Hematopoietic multipotent progenitor cell treated with erythropoietin and hydrocortisone succinate and interleukin-3 and kit ligand, for 4 days (in vitro differentiated cells): ENCODE measurements at places on chromosomes 11 and 22.
A peak's percentile ranks its signal among the peaks of the same experiment; 100 is the strongest.

- DNase-seq, result no peak
Observed at GRCh38 chr22:19877626-19878339, 23.1 kb upstream of the GNB1L start.

GRCh38 chr11:70559516-70559915 lies 161.2 kb downstream of the CTTN start:
- no peak for DNase-seq

- DNase-seq, result no peak
Observed at GRCh38 chr11:12259956-12260355, 117.4 kb upstream of the PARVA start.

DNA sequence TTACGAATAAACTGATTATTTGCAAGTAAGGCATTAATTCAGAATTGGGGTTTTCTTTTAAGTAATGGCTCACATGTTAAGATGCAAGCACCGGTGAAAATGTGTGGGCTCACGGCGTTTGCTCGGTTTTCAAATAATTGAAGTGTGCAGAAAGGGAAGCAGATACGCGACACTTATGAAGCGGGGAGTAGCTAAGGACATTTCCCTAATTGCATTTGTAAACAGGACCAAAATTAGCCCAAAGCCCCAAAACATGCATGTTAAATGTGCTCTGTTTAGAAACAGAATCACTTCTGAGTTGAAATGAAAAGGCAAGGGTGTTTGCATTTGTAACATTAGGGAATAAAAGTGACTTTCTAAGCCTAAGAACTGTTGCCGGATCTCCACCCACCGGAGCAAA lies 61.3 kb downstream of the ELFN2 start:
- no peak for DNase-seq

GRCh38 chr11:82865841-82866240 lies 34.4 kb downstream of the PRCP start:
- DNase-seq, result no peak

- DNase-seq, result no peak
Observed at GRCh38 chr22:39017596-39018365, 3.1 kb upstream of the APOBEC3D start.

DNA sequence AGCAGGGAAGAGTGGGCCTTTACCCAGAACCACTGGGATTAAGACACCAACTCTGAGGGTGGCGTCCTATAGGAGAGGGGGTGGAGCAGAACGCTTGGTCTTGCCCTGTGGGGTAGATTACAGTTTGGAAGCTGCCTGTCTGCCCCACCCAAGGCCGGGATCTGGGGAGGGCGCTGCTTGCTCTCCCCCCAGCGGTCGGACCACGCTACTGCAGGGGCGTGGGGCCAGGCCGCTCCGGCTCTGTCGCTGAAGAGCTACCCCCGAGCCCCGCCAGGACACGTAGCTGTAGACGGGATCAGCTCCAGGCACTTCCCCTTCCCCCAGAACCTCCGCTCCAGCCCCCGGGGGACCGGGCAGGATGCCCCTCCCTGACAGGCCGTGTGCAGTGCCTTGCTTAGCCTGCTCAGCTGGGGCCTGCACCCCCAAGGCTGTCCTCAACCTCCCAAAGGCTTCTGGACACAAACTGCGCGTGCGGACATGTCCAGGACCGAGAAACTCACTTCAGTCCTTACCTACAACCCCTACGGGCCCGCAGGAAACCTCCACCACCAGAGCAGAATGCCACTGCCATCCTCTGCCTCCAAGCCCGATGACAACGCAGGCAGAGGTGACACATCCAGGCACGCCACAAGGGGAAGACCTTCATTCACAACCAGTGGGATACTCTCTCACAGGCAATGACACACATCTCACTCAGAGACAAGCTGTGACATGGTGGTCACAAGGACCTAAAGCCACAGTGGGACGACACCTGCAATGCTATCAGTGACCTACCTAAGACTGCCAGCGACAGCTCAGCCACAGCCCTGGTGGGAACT lies 3.6 kb downstream of the AHNAK start:
- DNase-seq, result peak; percentile 92

- DNase-seq, result no peak
Observed at GRCh38 chr11:84413549-84413948, 1127.4 kb upstream of the CCDC90B start.

- DNase-seq, result no peak
Observed at GRCh38 chr11:125078516-125079140, 15.5 kb downstream of the SLC37A2 start.

GRCh38 chr22:23070418-23071229 lies at the start of gene GNAZ:
TSS of gene GNAZ (plus strand) at chr22:23070519. CDS start at chr22:23095696, 25,177 bp downstream.
- DNase-seq, result peak; percentile 30

DNA sequence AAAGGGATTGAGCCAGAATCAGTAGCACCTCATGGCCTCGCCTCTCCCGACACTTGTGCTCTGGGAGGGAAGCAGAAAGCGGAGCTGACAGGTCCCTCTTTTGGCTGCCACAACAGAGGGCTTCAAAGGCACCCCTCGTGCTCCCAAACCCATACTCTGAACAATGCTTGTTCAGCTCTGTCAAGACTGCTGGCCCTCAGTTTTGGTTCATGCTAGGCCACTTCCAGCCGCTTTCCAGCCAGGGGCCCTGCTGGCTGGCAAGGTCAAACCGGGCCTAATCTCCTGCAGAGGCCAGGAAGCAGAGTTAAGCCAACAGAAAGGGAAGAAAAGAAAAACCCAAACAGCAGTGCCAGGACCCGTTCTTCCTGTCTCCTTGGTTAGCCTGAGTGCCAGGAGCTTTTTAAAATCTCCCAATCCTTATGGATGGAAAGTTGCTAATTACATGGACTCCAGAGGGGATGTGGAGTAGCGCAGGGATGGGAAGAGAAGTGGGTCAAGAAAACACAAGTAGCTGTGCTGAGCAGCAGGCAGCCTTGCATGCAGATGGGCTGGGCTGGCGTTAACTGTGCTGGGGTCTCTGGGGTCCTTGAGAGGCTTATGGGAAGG lies 150.6 kb downstream of the GRIK4 start:
- no peak for DNase-seq

DNA sequence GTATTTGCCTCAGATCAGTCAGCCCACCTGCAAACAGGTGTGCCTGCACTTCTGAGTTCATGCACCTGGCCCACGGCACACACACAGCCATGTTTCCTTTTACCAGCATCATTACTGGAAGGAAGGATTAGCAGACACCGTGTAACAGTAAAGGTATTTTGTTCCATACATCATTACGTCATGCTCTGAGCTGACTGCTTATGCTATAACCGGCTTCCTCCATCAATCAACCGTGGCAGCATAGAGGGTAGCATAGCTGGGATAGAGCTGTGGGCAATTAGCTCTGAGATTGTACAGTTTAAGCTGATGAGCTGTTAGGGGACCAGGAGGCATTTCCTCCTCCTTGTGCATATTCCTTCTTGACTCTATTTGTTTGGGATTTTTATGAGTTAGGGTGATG lies 102.4 kb downstream of the ME3 start:
- no peak for DNase-seq

DNA sequence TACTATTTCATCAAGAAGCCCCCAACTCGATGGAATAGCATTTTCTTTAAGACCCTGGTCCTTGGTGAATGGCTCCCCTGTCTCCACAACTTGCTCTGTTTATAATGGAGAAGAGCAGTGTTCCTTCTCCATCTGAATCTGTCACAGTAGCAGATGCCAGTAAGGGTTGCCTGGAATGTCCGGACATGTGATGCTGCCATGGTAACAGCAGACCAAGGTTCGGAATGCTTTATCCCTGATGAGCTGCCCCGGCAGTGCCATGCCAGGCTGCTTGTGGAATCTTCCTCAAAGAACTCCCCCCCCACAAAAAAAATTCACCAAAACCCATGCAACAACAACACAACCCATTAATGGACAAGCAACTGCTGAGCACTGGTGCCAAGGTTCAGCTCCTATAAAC lies 72.5 kb downstream of the KCNC1 start:
- DNase-seq, result no peak

DNA sequence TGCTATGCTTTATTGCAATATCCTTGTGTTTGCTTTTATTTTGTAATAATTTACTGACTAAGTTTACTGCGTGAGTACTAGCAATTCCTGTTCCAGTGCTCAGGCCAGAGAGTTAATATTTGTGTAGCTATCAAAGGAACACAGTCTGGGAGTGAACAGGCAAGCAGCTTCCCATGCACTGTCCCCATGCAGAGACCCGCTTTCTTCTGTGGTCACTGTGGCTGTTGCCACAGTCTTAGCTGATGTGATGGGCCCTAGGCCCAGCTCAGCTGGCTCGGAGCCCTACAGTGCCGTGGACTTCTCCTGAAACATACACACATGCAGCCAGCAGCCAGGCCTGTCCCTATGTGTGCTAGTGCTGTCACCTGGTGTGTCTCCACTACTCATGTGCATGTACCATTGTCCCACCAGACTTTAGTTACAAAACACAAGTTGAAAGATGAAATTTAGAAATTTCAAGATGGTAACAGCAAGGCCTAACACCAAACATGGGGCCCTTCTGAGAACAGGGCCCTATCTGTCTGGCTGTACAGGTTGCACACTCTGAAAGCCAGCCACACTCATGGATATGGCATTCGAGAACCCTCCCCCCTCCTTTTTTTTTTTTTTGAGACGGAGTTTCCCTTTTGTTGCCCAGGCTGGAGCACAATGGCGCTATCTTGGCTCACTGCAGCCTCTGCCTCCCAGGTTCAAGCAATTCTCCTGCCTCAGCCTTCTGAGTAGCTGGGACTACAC lies 12.3 kb upstream of the SCUBE2 start:
- DNase-seq, result no peak

DNA sequence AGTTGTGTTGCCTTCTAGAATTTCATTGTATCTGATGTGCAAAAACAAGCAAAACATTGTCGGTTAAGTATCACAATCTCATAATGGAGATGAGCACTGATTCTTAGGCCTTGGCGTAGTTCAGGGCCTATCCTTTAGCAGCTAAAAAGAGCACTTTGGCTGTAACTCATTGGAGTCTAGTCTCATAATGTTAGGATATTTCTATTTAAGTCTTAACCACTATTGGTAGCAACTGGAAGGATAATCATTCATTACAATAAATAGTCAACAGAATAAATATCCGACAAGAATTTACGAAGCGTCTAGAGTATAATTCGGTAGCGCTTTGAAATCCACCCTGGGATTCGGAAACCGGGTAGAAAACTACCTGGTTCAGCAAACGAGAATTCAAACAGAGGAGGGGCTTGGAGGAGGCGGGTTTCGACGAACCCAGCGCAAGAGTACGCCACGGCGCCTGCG lies 461 bp upstream of the EED start:
- DNase-seq, result peak; percentile 96

- no peak for DNase-seq
Observed at GRCh38 chr22:49601614-49602321, 225.9 kb downstream of the BRD1 start.

- no peak for DNase-seq
Observed at GRCh38 chr11:70579316-70579955, 181.1 kb downstream of the CTTN start.

- DNase-seq, result no peak
Observed at GRCh38 chr11:11732116-11732515, 109.7 kb upstream of the USP47 start.

GRCh38 chr22:36143956-36144355 lies 16.6 kb downstream of the APOL3 start:
- no peak for DNase-seq

GRCh38 chr11:91173701-91174100 lies 950.9 kb upstream of the CHORDC1 start:
- no peak for DNase-seq

GRCh38 chr11:115497303-115497702 lies 6.9 kb downstream of the CADM1 start:
- DNase-seq, result no peak

DNA sequence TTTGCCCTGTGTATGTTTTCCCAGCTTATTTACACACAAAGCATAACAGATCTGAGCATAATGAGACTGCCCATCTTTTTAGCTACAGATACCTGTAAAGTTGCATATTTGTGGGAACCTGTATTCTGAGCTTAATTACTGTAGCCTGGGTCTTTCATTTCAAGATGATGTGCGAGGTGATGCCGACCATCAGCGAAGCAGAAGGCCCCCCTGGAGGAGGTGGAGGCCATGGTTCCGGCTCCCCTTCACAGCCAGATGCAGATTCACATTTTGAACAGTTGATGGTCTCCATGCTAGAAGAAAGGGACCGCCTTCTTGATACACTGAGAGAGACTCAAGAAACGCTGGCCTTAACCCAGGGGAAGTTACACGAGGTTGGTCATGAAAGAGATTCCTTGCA lies 1.5 kb downstream of the PPFIA1 start:
- DNase-seq, result no peak

DNA sequence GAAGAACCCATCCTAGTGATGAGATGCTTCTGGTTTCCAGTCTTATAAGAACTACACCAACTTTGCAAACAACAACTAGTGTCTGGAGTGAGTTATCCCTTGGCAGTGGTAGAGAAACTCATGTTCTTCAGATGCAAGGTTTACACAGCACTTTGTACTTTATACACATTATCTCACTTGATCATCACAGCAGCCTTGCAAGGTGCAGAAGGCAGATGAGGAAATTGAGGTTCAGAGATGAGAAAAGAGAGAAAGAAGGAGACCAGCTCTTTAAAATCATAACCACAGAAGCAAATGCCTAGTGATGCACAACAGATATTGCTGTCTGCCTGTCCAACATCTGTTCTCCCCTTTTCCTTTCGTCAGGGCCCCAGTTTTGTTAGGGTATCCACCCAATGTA lies 16.7 kb upstream of the CD44 start:
- peak; percentile 79 for DNase-seq

DNA sequence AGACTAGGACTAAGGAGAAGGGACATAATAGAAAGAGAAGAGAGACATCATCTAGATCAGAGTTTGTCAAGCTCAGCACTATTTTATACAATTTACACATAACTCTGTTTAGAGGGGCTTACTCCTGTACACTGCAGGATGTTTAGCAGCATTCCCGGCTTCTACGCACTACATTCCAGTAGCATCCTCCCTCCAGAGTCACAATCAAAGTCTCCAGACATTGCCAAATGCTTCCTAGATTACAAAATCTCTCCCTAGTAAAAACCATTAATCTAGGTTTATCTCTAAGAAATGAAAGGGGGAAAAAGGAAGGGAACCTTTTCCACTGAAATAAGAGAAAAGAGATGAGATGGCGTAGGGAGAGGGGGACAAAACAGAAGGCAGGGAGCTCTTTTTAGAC lies 4.0 kb downstream of the USP28 start:
- DNase-seq, result no peak

DNA sequence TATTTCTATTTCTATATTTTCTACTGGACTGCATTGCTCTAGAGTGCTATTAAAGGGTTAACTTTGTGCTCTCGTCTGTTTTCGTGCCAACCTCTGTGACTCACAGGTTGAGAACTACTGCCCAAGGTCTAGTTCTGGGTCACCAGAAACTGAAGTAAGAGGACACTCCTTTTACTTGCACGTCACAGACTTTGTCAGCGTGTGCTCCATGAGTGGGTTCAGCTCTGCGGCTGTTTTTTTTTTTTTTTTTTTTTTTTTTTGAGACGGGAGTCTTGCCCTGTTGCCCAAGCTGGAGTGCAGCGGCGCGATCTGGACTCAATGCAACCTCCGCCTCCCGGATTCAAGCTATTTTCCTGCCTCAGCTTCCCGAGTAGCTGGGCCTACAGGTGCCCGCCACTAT lies 49.8 kb downstream of the CLMP start:
- no peak for DNase-seq

- DNase-seq, result no peak
Observed at GRCh38 chr11:131889760-131890581, 519.6 kb downstream of the NTM start.
